HS-5 (cell line): ENCODE measurements at places on chromosomes 5 and 9.

- no peak for DNase-seq
Observed at GRCh38 chr5:114362977-114363761, 1.3 kb downstream of the KCNN2 start.

DNA sequence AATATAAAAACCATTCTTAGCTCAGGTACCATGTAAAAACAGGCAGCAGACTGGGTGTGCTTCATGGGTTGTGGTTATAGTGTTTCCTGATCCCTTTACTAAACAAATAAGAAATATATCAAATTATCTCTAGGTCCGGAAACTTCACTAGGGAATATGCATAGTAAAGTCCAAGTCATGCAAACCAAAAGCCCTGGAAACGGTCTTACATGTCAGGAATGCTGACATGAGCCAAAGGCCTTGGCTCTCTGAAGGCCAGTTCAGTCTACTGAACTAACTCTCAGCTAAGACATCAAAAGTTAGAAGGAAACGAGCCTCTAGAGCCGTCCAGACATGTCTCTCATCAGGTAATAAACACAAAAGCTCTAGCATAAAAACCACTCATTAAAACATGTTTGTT, 778.9 kb upstream of the ZNF608 start:
- DNase-seq, result no peak

- DNase-seq, result no peak
Observed at GRCh38 chr5:101585366-101585765, 682.3 kb upstream of the ST8SIA4 start.

GRCh38 chr5:133698646-133699526, 86.5 kb upstream of the FSTL4 start:
- DNase-seq, result no peak

- DNase-seq, result no peak
Observed at GRCh38 chr5:110161162-110161561, 471.4 kb downstream of the MAN2A1 start.
